ENCODE measurements at places on chromosomes 12 and 14.

GRCh38 chr12:128611736-128612135 lies 212.0 kb downstream of the SLC15A4 start:
- DNase-seq, result no peak

DNA sequence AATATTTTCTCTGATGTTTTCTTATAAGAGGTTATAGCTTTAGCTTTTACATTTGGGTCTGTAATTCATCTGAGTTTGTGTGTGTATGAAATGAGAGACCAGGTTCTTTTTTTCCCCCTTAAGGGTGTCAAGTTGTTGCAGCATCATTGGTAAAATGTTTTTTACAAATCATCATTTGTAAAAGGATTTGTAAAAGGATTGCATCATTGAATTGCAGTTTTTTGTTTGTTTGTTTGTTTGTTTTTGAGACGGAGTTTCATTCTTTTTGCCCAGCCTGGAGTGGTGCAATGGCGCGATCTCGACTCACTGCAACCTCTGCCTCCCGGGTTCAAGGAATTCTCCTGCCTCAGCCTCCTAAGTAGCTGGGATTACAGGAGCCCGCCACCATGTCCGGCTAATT lies 31.1 kb downstream of the MAPKAPK5 start:
- no peak for DNase-seq

- no peak for DNase-seq
Measured at GRCh38 chr12:61490526-61491498, 769.4 kb upstream of the USP15 start.

GRCh38 chr12:112380663-112381405 lies 1.4 kb downstream of the HECTD4 start:
- no peak for DNase-seq

DNA sequence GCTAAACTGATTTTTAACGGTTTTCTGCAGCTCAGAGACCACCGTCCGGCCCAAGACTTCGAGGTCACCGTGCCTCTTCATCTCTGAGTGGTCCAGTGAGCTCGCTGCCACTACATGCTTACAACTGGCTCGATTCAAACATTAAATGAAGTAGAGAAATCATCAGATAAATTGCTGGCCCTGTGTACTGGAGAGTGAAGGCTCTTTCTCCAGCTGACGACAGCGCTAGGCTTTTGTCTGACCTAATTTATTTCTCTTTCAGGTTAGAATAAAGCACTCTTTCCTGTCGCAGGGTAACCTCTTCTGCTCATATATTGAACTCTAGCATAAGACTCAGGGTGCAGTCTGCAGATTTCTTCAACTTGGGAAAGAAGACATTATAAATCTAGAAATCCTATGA lies 6.4 kb downstream of the BCL11B start:
- DNase-seq, result no peak

DNA sequence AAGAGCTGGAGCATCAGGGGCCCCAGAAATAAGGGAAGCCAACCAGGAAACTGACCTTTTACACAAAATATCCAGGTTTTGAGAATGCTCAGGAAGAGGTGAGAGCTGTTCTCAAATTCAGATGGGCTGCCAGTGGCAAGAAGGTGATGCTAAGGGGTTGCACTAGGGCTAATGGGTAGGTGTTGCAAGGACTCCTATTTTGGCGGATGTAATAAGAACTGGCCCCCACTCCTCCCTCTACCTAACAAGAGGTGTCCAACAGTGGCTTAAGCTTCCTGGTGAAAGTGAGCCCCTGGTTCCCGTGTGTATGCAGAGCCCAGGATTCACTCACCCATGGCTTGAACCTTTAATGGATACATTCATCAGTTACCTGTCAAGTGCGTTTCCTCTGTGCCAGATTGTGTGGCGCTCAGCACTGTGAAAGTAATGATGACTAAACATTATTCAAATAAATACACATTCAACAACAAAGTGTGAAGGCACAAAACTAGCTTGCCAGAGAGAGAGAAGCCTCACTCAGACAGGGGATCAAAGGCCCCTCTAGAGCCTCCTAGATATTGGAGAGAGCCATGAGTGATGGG lies 705 bp upstream of the CHGA start:
- no peak for DNase-seq

GRCh38 chr12:1579651-1580435 lies 14.5 kb downstream of the FBXL14 start:
- no peak for DNase-seq

GRCh38 chr12:16063726-16064125 lies 152.6 kb downstream of the DERA start:
- DNase-seq, result no peak
